ENCODE measurements at places on chromosomes 2 and 18.
A peak's percentile ranks its signal among the peaks of the same experiment; 100 is the strongest.

GRCh38 chr2:162629499-162629898, 209.1 kb downstream of the KCNH7 start:
- DNase-seq, result no peak

DNA sequence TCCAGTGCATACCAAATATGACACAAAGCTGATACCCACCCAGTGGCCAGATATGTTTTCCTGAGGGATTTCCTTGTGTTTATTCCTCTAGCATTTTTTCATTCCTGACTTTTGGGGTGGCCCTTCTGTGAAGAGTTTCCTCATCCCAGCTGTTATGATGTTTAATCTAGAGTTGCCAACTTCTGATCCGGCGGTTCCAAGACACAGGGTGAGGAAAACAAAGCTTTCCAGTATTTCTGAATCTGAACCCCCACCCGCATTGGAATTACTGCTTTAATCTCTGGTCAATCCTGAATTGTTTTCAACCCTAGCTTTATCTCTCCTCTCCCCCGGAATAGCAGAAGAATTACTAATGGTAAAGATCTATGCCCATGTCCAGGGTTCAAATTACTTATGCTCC, 39.2 kb upstream of the PNPT1 start:
- DNase-seq, result peak; percentile 5

DNA sequence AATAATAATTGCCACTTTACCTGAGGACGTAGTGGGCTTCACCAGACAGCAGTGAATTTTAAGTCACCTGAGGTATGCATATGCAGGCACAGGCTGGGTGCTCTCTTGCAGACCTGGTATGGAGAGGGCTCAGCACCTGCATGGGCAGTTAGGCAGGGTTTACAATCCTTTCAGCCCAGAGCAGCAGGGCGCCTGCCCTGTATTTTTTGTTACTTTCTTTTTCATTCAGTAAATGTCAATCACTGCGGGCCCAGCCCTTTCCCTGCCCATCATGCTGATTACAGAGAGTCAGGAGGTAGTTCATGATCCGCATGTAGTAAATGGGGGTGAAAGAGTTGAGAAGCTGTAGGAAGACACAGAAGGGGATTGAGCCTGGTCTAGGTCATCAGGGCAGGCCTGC, 147.0 kb upstream of the ALPP start:
- no peak for DNase-seq

- DNase-seq, result peak; percentile 26
Measured at GRCh38 chr2:84781942-84782716, 98.8 kb downstream of the TRABD2A start.

GRCh38 chr18:9109523-9109922, 7.0 kb downstream of the NDUFV2 start:
- DNase-seq, result peak; percentile 53

GRCh38 chr2:74313497-74313896, 29.7 kb downstream of the SLC4A5 start:
- DNase-seq, result no peak

DNA sequence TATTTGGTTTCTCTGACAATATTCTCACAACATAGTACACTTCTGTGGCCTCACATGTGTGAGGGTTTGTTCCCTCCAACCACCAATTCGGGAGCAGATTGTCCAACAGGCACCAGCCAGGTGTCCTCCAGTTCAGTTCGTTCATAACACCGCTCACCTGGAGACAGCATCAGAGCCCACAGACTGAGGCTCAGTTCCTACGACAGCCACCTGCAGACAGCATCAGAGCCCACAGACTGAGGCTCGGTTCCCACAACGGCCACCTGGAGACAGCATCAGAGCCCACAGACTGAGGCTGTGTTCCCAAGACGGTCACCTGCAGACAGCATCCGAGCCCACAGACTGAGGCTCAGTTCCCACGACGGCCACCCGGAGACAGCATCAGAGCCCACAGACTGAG, 58.2 kb upstream of the SNTG2 start:
- DNase-seq, result no peak

DNA sequence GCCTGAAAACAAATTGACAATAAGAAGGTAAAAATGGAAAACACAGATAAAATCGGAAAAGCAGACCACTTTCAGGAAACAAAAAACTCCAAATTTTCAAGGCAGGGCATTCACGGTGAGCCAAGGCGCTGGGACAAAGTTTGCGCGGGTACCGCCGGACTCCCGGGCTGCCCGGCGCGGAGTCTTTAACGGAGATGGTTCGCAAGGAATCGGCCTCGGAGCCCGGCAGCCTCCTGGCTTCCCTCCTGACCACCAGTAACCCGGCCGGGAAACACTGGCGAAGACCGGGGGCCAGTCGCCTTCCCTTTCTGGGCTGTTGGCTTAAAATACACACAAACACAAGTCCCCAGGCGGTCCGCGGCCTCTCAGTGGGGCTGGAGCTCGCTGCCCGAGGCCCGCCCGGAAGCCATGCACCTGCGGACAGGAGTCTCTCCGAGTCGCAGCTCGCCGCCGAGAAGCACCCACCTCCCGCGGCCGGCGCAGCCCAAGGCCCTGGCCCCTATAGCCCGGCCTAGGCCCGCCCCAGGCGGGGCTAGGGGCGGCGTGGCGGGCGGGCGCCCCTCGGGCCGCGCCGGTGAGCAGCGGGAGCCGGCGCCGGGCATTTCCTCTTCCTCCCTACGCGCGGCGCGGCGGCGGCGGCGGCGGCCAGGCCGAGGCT, 622 bp upstream of the KCMF1 start:
- DNase-seq, result peak; percentile 63

DNA sequence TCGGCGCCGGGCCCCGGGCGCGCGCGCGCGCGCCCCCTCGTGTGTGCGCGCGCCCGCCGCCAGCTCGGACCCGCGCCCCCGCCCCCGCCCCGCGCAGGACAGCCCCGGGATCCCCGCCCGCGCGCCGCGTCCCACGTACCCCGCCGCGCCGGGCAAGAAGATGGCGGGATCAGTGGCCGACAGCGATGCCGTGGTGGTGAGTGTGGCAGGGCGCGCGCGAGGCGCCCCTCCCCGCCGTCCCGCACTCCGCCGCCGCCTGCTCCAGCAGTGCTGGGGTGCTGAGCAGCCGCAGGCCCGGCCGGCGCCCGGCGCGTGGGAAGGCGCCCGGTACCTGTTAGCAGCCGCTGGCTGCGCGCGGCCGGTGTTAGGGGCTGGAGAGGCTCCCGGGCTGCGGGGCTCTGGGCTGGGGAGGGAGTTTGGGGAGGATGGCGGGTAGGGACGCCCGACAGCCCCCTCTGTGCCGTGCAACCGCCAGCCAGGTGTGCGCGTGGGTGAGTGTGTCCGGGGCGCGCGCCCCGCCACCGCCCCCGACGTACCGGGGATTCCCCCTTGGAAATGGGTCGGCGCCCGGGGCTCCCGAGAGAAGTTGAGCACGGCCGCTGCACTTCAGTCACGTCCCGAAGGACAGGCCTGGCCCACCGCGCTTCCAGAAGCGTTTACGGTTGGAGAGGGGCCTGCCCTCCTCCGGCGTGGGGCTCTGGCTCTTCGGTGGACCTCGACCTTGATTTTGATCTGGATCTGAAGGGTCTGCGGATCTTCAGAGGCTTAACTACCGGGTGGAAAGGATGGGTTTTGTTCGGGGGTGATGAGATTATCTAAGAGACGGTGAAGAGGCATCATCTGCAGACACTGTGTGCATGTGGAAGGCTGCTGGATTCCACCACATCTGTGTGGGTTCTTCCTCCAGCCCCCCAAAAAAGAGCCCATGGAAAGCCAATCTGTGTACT, 697 bp downstream of the LGALSL start:
- peak; percentile 31 for DNase-seq

DNA sequence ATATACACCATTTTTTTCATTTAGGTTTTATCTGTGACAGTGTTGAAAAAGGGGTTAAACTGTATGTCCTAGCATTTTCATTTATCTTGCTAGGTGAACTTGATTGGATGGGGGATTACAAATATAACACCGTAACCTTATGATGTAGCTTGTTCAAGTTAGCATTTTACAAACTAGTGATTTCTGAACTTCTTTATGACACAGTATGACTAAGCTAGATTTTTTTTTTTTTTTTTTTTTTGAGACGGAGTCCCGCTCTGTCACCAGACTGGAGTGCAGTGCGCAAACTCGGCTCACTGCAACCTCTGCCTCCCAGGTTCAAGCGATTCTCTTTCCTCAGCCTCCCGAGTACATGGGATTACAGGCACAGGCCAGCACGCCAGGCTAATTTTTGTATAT, 47.1 kb downstream of the KCMF1 start:
- peak; percentile 7 for DNase-seq

DNA sequence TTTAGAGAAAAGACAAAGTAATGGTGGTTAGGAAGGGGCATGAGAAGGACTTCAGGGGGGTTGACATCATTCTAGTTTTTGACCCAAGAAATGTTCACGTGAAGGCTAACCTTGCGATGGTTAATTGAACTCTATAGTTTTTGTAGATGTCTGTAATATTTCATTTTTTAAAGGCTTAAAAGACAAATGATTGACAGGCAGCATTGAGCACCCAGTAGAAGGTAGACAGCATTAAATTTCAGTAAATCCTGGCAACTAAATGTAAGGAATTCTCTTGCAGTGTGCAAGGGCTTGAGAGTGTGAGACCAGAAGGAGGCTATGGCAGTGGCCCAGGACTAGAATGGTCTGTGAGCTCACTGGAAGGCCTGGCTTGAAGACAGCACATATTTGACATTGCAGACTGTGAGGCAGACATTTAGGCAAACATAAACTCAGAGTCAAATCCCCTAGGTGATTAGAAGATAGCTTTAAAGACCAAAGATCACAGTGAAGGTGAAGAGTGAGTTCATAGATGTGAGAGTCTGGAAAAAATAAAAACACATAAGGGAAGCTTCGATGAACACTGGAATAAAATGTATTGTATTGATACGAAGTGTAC, 100.1 kb upstream of the MAP4K4 start:
- DNase-seq, result peak; percentile 88

DNA sequence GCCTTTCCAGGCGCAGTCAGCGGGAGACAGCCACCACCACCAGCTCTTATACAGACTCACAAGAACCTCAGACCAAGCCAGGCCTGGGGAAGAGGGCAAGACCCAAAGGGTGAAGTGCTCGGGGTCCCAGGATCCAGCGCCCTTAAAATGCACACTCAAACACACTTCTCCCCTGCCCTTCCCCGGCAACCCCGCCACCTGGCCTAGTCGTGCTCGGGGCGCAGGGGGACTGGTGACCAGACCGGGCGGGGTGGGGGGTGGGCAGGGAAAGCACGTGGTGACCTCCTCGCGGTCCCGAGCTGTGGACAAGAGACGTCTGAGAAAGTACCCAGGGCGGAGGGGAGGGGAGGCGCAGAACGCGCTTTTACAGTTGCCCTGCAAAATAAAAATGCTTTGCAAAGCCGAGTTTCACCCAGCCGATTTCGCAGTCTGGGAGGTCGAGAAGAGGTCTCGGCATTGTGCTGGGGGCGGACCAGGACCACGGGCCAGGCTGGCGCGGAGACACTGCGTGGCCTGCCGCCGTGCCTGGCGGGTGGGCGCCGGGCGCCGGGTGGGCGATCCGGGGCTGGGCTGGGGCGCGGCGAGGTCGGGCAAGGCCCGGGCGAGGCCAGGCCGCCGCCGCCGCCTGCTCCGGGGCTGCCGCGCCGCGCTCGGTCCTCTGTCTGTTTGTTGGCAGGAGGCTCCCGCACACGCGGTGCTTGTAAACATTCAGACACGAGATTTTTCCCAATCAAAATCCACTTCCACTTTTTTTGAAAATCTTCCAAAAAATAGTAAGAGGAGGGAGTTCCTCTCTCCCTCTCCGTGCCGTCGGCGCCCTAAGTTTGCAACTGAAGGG, 2.0 kb downstream of the BCL11A start:
- DNase-seq, result peak; percentile 40

- DNase-seq, result no peak
Measured at GRCh38 chr18:41396861-41397260, 558.2 kb upstream of the PIK3C3 start.

GRCh38 chr2:238638100-238638981, 209.5 kb upstream of the TWIST2 start:
- DNase-seq, result no peak

GRCh38 chr2:235267251-235267650, 226.6 kb upstream of the AGAP1 start:
- DNase-seq, result peak; percentile 41

DNA sequence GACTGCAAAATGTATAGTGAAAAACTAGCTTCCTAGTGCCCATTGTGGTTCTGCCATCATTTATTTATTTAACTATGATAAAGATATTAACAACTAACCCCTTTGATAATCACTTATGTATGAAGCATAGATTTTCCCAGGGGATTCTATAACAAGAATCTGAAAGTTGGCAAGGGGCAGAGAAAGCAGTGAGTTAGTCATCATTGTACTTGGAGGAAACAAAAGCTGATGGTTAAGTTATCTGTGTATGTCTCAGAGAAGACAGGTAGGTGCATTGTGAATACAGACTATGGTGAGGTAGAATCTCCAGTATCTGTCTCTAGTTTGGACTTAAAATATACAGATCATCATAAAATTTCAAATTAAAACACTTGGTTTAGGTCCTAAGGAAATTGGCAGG, 2159.1 kb upstream of the CELF4 start:
- DNase-seq, result peak; percentile 31

DNA sequence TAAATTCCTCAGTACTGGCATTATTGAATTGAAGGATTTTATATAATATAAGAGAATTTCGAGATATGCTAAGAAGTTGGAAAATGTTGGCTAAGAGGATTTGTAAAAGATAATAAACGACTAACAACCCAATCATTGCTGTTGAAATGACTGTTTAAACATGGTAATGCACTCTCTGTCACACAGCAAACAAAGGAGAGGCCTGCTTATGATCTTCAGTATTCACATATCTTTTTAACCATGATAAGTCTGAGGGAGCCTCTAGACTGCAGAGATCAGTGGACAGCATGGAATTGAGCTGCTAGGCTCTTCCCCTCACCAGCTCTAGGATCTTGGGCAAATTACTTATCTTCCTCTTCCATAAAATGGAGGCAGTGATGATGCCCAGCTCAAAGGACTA, 2.7 kb downstream of the KCTD18 start:
- DNase-seq, result no peak

DNA sequence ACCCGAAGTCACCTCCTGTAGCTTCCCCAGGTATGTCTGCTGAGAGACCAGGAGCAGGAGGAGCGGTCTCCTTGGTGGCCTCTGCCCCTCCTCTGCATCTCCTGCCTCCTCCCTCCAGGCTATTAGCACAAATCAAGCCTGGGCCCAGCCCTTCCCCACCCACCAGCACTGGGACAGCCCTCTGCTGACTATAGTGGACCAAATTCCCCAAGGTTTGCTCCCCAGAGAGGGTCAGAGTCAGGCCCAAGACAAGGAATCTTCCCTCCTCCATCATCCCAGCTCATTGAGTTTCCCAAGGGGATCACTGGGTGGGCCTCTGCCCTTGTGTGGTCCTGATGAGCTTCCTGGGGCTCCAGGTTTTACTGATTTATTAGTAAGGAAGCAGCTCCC, 62.1 kb downstream of the EMILIN2 start:
- no peak for DNase-seq

GRCh38 chr2:172211512-172211911, 108.8 kb upstream of the DLX2 start:
- peak; percentile 69 for DNase-seq

- DNase-seq, result no peak
Measured at GRCh38 chr18:50875966-50876536, 2.9 kb upstream of the ME2 start.

GRCh38 chr2:20483194-20483895, 36.5 kb downstream of the RHOB start:
- DNase-seq, result peak; percentile 46

- DNase-seq, result no peak
Measured at GRCh38 chr2:165811592-165812370, 17.7 kb upstream of the GALNT3 start.

GRCh38 chr2:196891136-196891535, 35.4 kb downstream of the PGAP1 start:
- no peak for DNase-seq

GRCh38 chr2:120231564-120231973, 8.4 kb upstream of the TMEM185B start:
- DNase-seq, result no peak

- peak; percentile 100 for DNase-seq
Measured at GRCh38 chr2:227817850-227818674, 4.4 kb downstream of the CCL20 start.

GRCh38 chr2:144459937-144460336, 60.0 kb downstream of the ZEB2 start:
- peak; percentile 92 for DNase-seq
